GM12878 (cell line): ENCODE measurements at places on chromosomes 6 and 20. TPM values are rescaled to one million over a fixed set of nuclear protein-coding genes. Genes with fewer than 3 reads are reported as not detected.

DNA sequence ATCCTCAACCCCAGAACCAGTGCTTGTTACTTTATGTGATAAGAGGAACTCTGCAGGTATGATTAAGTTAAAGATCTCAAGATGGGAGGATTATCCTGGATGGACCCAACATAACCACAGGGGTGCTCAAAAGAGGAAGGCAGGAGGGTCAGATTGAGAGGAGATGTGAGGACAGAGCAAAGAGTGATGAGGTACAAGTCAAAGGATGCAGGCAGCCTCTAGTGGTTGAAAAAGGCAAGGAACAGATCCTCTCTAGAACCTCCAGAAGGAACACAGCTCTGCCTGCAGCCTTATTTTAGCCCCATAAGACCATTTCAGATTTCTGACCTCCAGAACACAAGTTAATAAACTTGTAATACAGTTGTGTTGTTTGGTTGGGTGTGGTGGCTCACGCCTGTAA is 41.2 kb downstream of the PDSS2 start:
- no peak for DNase-seq

DNA sequence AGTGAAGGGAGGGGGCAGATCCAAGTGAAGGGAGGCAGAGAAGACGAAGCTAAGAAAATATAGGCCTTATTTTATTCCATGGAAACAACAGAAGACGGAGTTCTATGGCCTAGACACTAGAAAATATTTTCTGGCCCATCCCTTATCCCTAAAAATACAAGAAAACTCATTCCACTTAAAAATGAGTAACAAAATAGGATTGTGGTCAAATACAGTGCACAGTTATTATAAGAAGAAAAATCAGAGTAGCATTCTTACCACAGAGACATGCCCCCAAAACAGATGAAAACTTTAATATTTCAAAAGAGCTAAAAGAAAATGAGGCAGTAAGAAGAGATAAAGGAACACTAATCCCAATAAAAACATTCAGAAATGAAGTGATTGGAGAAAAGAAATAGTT is 202.9 kb downstream of the GMPR start:
- DNase-seq, result no peak

GRCh38 chr20:542777-543368 is 717 bp downstream of the CSNK2A1 start:
- no peak for DNase-seq

- DNase-seq, result no peak
These were observed 224.8 kb upstream of the JARID2 start for GRCh38 chr6:15021074-15021473.

- DNase-seq, result no peak
These were observed 206.4 kb upstream of the HDDC2 start for GRCh38 chr6:125507987-125508655.

DNA sequence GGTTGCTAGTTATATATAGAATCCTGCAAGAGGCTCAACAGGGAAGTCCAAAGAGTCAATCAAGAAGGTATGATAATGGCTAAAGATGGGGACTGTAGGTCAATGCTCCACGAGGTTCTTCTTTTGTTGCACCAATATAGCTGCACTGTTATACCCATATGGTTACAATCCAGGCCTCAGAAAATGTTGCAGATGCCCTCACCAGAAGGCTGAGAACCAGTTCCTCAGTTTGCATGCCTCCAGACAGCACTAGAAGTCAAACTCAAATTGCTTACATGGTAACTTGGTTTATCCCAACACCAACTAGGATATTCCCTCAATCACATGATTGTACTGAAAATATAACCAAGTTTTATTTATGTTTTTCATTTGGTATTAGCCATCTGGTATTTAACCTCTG is 12.1 kb downstream of the EEF1A1 start:
- DNase-seq, result no peak

DNA sequence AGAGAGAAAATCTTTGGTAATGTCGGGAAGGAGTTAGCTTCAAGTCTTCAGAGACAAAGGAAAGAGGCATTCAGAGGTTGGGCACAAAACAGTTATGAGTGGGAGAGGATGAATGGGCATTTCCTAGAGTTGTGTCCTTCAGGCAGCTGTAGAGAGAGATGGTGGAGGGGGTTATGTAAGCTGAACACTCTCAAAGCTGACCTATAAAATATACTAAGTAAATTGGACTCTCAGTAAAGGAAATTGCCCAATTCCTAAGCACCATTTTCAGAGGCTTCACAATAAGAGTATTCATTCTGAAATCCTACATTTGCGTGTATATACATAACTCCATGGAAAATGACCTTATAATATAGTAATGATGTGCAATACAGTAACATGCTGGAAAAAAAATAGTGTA is 161.2 kb downstream of the KCNQ5 start:
- no peak for DNase-seq

GRCh38 chr6:40743690-40744446 is 156.7 kb upstream of the LRFN2 start:
- DNase-seq, result no peak

- DNase-seq, result no peak
These were observed 122.6 kb downstream of the TNFRSF21 start for GRCh38 chr6:47187113-47187512.

DNA sequence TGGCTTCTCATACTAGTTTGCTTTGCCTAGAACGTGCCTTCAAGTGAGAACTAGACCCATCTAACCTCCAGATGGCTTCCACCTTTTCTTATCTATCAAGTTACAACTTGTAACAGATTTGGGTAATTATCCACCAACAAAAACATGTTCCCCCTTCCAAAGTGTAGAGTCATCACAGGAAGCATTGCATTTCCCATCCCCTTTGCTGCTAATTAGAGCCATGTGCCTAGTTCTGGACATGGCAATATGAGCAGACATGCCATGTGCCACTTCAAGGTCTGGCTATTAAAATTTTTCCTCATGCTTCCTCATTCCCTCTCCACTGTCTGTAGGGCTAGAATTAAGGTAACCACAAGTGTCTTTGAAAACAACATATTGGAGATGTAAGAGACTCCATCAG is 814.4 kb downstream of the TENT5A start:
- DNase-seq, result no peak

GRCh38 chr6:157233686-157234085 is 89.6 kb downstream of the TMEM242 start:
- DNase-seq, result no peak

DNA sequence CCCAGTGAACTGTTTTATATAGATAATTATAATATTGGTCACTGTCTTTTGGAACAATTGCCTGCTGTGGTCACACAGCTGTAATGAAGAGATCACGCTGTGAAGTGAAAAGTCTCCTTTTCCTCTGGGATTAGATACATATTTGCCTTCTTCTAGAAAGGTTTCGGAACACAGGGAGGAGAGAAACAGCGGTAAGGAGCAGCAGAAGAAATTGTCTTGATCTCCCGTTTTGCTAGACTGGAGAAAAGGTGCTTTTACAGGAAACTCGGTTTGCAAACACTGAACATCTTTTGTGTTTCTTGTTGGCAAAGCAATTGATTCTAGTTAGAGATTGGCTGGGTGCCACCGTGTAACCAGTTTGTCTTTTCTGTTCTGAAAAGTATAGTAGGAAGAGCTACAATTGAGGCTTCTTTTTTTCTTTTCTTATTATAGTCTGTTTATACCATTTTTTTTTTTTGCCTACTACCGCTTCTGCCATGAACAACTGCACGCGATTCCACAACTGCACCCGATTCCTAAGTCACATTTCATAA is 404.1 kb upstream of the ID4 start:
- no peak for DNase-seq

DNA sequence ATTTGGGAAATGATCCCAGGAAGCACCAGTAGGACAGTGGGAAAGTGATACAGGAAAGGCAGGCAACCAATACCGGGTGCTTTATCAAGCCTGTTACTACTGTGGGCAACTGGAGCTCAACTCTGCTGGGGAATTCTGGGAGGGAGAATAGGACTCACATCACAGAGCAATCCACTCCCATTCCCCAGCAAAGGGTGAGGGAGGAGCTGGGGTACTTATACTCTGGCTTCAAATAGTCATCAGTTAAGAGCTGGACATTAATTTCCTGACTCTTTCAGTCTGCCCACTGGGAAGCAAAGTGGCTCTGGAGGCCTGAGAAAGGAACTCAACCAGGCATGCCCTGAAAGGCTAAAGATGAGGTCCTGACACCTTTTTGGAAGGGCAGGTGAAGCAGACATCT is 17.5 kb upstream of the CDH22 start:
- DNase-seq, result no peak

DNA sequence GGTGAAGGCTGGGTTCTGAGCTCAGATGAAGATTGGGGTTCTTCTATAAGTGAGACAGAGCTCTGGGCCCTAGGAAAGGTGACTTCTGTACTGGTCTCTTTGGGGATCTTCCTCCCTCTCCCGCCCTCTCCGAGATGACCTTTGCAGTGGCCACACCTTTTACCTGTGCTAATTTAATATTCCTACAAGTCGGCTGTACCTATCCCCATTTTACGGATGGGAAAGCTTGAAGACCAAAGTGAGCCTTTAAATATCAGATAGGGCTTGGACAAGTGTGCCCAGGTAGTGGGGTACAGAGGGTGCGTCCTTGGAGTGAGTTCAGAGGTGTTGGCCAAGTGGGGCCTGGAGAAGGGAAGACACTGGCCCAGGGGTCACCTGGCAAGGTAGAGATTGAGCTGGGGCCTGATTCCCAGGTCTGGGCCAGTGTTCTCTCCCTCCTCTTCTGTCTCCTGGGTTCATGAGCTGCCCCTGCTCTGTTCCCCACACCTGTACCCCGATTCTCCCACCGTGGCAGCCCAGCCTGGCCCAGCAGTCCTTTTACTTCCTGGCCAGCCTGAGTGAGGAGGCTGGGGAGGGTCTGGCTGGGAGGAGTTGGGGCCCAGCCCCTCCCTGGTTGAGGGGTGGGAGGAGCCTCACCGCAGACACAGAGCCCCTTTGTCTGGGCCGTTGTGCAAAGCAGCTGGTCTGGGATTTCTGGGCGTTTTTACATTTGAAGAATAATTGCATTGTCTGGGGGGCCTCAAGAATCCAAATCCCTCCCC is 152.1 kb upstream of the RNF24 start:
- no peak for DNase-seq

DNA sequence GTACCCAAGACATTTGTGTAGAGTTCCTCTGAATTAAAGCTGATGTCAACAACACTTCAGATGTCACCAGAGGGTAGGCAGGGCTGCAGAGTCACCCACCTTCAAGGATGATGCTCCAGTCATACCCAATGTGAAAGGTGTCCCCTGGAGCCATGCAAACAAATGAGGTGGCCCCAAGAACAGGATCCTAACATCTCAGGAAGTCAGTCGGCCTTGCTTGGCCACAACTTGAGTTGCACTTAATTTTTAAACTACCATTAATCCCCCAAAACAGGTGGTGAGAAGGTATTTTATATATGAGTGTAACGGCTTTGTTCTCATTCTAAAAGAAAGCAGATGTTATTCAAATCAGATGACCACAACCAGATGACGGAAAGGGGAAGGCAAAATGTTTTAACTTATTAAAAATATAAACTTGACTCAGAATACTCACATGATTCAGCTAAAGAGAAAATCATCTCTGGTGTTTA is 21.1 kb upstream of the SERPINB1 start:
- peak; percentile 93 for DNase-seq

DNA sequence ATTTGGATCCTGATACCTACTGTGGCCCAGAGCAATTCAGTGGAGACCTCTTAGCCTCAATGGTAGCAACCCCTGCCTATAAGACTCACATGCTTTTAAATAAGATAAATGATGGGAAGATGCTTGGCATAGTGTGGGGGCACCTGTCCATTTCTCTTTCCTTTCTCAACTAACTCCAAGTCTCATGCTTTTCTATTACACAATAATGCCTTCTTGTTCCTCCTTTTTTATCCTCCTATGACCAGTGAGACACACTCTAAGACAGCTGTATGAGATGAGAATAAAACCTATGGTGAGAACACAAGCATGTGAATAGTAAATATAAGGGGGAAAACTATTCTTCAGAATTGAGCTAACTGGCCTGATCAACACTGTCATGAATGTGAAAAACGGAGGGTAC is 147.0 kb upstream of the STXBP5 start:
- DNase-seq, result no peak

The TFAP2C gene
- total RNA-seq, result not detected in 2 replicates

The BPIFB2 gene
- total RNA-seq, result not detected in 2 replicates

The SLC52A3 gene
- not detected in 2 replicates for total RNA-seq

The ABHD16B gene
- not detected in 2 replicates for total RNA-seq

The GNAS-AS1 gene
- 1.6 and 2.6 TPM in 2 replicates for total RNA-seq

The SLC22A23 gene
- 2.4 and 3.0 TPM in 2 replicates for total RNA-seq
